Cortex of kidney (tissue), 1 donor: ENCODE measurements at places on chromosomes 4 and X.

GRCh38 chrX:150184491-150184890 is 178.6 kb upstream of the MAMLD1 start:
- DNase-seq = no peak

- DNase-seq = no peak
These were observed 62.1 kb downstream of the DCX start for GRCh38 chrX:111349934-111350333.

DNA sequence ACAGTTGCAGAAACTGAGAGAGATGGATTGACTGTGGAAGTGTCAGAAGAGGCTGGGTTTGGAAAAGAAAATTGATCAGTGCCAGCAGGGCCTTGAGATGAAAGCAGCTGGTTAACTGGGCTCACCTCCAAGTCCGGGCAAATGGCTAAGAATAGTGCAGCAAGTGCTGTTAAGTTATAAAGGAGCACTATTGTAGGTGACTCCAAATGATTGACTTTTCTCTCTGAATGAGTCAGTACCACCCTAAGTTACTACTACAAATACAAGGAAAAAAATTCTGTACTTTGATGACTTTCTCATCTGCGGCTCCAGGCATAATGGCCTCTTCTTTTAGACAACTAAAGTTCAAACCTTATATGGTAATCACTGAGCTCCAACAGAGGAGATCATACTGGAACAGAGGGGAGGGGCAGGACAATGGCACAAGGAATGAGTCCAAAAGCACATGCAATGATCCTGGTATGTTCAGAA is 733.4 kb upstream of the INTU start:
- DNase-seq = no peak

DNA sequence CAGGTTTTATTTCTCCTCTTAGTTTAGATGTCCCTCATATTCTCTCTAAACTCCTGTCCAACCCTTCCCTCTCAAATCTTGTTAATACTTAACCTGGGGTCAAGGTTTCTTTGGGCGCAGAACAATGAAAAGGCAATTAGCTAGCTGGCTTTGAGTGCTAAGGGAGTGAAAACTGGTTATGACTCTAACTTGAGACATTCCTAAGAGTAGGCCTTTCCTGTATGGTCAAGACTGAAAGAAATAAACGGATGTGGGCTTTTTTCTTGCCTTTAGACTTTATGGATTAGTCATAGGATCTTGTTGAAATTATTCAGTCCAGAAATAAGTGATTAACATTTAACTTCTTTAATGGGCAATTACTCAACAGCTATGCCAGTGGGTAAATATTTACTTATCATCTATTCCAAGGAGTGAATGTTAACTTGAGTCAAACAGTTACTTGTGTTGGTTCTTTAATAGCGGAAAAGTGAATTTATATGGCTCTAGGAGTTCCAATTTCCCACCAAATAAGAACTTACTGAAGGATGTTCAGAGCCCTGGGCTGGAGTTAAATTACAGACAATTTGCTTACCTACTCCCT is 141.7 kb upstream of the SCML1 start:
- DNase-seq = no peak

DNA sequence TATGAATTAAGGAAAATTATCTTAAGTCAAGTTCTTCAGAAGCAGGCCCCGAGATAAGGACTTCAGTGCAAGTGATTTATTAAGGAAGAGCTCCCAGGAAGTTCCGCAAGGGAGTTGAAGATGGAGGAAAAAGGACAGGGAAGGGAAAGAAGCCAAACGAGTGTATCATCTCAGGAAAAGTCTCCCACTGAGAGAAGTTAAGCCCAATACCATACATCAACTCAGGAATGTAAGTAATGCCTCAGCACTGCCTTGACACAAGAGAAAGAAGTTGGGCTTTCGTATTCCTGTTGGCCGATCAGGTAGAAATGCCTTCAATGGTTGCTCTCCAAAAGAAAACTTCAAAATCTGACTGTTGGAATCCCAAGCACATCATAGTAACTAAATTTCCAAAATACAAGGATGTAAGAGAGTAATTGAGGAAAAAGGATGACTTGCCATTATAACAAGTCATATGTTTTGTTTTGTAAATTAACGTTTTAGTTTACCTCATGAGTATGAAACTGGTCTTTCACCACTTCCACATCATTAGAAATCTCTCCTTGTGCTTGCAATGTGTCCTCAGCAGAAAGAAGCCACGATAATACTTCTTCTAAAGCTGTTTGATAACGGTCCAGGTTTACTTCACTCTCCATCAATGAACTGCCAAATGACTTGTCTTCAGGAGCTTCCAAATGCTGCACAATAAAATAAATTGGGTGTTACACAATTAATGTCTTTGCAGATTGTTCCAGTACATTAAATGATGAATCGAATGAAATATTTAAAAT is 566.7 kb downstream of the DMD start:
- DNase-seq = no peak

DNA sequence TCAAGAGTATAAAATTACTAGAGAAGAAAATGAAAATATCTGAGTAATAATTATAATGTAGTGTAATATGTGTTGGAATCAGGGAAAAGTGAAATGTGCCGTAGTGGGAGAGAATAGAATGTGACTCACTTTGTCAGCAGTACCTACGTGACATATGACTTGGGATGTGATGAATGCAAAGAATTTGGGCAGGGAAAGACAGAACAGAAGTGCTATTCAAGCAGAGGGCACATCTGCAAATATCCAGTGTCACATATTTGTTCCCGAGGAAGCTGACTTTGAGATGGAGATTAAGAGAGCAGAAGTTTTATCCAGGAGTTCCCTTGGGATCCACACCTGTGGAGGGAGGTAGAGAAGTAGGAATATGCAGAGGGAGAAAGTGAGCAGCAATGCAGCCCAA is 69.3 kb upstream of the HS3ST1 start:
- DNase-seq = no peak

GRCh38 chr4:183610033-183610432 is 49.0 kb downstream of the RWDD4 start:
- no peak for DNase-seq

DNA sequence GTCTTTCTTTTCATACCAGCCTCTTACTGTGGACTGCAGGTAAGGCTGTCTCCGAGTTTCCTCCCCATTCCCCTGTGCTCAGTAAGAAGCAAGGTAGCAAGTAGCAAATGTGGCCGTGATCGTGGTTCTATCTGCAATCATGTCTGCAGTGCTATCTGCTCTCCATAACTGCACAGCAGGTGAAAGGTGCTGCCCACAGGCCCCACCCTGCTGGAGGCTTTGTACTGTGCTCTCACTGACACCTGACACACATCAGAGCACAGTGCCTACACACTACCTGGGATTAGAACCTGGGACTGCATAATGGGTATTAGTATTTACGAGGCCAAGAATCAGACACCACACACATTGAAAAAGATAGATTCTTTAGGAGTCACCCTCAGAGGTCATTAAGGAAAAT is 15.3 kb downstream of the PGRMC1 start:
- no peak for DNase-seq

- no peak for DNase-seq
These were observed 23.9 kb upstream of the RNF212 start for GRCh38 chr4:1137063-1137776.

DNA sequence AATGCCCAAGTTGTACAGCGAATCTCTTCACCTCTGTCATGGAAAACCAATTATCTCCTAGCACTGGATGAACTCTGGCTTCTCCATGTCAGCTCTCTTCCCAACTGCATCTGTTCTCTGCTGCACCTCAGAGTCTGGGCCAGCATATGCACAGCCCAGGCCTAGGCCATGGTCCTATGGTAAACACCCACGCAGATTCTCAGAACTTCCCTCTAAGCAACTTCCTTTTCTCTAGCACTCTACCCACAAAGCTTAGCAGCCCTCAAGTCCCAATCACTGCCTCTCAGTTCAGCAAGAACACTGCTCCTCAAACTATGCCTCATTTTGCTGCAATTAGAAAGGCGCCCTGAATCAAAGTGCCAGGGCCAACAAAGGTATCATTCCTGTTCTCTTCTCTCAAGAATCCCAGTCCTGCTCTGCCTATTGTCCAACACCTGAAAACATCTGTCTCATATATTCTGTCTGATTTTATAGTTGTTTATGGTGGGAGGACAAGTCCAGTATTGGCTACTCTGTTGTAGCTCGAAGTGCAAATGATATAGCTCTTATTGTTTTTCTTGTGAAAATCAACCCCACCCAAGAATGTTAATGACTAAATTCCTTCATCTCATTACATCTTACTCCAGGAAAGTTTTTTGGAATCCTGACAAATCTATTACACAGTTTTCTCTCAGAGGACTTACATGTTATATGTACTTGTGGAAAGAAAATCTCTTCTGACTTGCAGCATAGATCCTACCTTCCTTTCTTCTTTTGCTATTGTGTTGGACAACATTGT is 85.4 kb downstream of the DCHS2 start:
- no peak for DNase-seq

- no peak for DNase-seq
These were observed 239.1 kb downstream of the EVC2 start for GRCh38 chr4:5469151-5469775.

- DNase-seq = no peak
These were observed 79.1 kb downstream of the TRAPPC11 start for GRCh38 chr4:183738081-183738673.

DNA sequence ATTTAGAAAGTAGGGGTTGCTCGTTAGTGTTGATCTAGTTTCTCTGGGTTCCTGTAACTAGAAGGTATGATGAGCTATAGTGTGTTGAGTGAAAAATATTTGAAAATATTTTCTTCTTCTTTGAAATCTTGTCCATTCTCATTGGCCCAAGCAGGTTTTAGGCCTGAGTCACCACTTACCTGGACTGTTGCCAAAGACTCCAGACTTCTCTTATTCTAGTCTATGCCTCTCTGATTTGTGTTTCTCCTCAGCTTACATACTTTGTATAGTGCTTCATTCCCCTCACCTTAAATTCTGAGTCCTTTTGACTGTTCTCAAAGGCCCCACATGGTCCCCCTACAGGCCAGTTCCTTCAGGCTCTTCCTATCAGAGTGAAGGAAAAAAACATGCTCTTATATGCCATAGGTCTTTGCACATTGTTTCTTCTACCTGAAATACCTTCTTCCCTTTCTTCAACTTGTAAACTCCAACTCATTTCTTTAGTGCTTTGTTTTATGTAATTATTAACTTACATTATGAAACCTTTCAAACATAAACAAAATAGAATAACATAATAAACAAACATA is 258.2 kb downstream of the PPP1R2C start:
- no peak for DNase-seq

GRCh38 chrX:99078301-99078700 is 1331.8 kb downstream of the PCDH19 start:
- no peak for DNase-seq

- DNase-seq = no peak
These were observed 109.9 kb upstream of the SMIM10 start for GRCh38 chrX:134880866-134881265.

DNA sequence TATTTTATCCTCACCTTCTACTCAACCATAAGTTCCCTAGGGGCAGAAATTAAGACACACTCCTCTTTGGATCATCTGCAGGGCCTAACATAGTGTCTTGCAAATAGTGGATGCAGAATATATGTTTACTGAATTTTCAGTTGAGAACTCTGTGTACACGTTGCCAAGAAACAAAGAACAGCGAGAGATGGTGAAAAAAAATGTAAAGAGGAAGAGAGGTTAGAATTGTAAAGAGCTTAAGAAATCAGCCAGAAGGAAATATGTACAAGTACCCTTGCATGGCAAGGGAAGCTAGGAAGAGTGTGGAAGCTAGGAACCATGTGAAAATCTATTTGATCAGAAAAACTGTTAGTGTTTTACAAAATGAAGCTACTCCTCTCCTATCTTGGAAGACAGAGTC is 431.0 kb downstream of the SMARCA1 start:
- DNase-seq = no peak
